Panc1 (cell line): ENCODE measurements at places on chromosomes 11 and 22.

- DNase-seq, result no peak
Observed at GRCh38 chr11:65719871-65720210, 757 bp downstream of the RNASEH2C start.

DNA sequence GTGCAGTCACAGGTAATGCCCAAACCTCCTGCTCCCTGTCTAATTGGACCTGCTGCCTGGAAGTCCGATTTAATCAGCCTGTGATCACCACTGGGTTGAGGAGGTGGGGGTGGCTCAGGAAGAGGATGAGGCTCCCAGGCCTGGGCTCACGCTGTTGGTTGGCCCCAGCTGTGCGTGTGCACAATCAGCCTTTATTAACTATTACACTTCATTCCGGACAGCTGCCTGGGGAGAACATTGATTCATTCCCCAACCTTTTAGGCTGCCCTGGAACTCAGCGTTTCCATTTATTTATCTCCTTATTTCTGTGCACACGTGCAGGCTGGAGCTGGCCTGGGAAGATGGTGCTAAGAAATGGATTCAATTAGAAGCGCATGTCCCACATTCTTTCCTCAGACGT lies 123.4 kb downstream of the DSCAML1 start:
- no peak for DNase-seq

- DNase-seq, result no peak
Observed at GRCh38 chr22:23397008-23397612, 183.0 kb downstream of the IGLL1 start.

- no peak for DNase-seq
Observed at GRCh38 chr11:117669062-117669461, 128.0 kb downstream of the DSCAML1 start.

DNA sequence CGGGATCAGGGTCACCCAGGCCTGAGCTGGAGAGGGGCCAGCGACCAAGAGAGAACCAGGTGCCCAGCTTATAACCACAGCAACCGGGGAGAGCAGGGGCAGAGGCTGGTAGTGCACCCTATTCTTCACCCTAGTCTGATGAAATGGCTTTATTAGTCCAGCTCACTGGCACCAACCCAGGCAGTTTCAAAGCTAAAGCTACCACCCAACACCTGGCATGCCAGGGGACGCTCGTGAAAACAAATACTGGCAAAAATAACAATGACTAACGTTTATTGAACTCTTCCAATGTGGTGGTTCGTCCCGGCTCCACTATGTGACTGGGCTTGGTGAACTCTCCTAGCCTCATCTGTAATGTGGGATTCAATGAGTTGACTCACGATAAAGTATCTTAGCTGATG lies 30.6 kb downstream of the SCGB1A1 start:
- no peak for DNase-seq

- no peak for DNase-seq
Observed at GRCh38 chr11:132744771-132745170, 787.5 kb downstream of the OPCML start.

- no peak for DNase-seq
Observed at GRCh38 chr11:27124514-27125264, 84.1 kb downstream of the BBOX1 start.

DNA sequence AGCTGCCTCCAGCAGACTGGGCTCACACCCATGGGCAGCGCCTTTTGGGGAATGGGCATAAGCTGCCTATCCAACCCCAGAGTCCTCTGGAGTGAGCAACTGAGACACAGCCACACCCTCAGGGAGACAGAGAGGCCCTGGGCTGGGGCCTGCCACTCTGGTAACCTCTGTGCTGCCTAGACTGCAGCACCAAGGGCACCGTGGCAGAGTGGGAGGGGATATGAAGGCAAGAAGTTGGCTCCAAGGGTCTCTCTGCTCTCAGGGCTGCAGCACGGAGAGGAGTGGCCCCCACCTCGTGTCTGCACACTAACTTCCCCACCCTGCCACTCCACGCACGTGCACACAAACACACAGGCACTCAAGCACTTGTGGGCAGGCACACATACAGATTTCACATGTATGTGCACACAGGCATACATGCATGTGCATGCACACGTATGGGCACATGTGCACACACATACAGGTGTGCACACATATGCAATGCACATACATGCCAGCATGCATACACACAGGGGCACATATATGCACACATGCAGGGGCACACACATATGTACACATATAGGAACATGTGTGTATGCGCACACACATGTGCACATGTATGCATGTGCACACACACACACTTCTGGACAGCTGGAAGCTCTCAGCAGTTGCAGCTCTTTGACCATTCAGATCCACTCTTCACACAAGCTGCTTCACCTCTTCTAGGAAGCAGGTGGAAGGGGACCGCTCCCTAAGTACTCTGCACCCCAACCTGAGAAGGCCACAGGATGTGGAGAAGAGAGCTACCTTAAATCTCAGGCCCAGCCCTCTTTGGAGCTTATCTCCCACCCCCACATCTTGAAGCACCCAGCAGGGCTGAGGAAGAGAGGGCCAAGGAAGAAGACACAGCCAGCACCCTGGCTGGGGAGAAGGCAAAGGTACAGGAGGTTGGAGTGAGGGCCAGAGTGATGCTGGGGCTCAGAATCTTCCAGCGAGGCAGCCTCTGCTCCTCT lies 4.3 kb downstream of the IGSF9B start:
- DNase-seq, result no peak

GRCh38 chr11:12403997-12404350 lies 26.6 kb downstream of the PARVA start:
- no peak for DNase-seq

DNA sequence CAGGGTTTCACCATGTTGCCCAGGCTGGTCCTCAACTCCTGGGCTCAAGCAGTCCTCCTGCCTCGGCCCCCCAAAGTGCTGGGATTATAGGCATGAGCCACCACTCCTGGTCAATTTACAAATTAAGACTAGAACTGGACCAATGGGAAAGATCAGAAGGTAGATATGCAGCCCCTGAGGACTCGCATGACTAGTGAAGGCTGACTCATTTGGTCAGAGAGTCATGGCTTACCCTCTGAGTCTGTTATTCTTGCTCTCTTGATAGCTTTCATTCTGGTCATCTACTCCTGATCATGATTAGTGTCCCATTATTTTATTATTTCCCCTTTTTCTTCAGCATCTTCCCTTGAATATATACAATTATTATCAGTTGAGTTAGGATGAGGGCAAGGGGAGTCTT lies 2.7 kb upstream of the LDHAL6A start:
- DNase-seq, result no peak
